Neural crest cell (in vitro differentiated cells): ENCODE measurements at places on chromosomes 11 and 22. TPM values are rescaled to one million over a fixed set of nuclear protein-coding genes. Genes with fewer than 3 reads are reported as not detected.

Gene HSPB2
- total RNA-seq = not detected in 2 replicates

DNA sequence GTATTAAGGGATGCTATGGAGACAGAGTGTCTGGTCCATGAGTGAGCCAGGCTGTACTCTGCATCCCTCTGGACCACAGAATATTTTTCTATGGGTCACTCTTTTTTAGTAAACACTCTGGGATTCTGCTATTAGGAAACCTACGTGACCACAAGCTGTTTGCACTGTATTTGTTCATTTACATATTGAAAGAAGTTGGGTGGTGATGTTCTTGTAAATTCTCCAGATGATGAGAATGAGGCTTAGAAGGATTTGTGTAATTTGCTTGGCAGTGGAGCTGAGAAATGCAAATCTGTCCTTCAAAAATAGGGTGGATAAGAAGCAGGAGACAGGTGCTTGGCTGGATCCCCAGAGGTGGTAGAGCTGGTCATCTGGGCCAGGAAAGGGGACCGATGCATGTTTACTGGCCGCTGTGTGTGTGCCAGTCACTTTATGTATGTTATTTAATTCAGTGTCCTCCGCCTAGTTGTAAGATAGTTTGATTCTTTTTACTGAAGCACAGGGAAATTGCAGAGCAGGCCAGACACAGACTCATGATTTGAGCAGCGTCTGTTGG is 63.7 kb upstream of the HEPHL1 start:
- H3K36me3 ChIP-seq = no peaks in the 10 kb centered on the region
- no peak for DNase-seq
- no peaks in the 10 kb centered on the region for H3K4me1 ChIP-seq
- H3K4me3 ChIP-seq = no peak overlapping the region
- H3K27me3 ChIP-seq = peaks cover 24% of the 10 kb centered on the region

GRCh38 chr11:65973439-65974110 is 12.0 kb downstream of the SART1 start:
- no peak for DNase-seq
- H3K27me3 ChIP-seq = no peaks in the 10 kb centered on the region
- peaks cover 17% of the 10 kb centered on the region for H3K36me3 ChIP-seq
- no peak overlapping the region for H3K27ac ChIP-seq
- H3K4me3 ChIP-seq = no peak overlapping the region

DNA sequence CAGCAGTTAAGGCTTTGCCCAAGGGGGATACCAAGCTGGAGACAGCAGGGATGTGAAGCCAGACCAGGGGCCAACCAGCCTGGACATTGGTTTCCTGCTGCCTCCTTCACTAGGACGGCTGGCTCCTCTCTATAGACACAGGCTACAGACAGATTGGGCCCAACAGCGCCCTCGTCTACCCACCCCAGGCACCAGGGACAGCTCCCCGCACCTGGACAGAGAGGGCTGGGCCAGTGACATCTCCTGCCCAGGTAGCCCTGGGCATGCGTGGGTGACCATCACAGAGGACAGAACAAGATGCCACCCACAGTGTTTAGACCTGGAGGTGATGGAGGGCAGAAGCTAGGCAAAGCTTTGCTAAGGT is 1.2 kb downstream of the DKK3 start:
- H3K27me3 ChIP-seq = peaks cover 39% of the 10 kb centered on the region
- H3K4me1 ChIP-seq = peaks cover 14% of the 10 kb centered on the region
- no peaks in the 10 kb centered on the region for H3K36me3 ChIP-seq
- H3K4me3 ChIP-seq = peak overlapping the region; percentile 85
- no peak overlapping the region for H3K27ac ChIP-seq
- DNase-seq = no peak

DNA sequence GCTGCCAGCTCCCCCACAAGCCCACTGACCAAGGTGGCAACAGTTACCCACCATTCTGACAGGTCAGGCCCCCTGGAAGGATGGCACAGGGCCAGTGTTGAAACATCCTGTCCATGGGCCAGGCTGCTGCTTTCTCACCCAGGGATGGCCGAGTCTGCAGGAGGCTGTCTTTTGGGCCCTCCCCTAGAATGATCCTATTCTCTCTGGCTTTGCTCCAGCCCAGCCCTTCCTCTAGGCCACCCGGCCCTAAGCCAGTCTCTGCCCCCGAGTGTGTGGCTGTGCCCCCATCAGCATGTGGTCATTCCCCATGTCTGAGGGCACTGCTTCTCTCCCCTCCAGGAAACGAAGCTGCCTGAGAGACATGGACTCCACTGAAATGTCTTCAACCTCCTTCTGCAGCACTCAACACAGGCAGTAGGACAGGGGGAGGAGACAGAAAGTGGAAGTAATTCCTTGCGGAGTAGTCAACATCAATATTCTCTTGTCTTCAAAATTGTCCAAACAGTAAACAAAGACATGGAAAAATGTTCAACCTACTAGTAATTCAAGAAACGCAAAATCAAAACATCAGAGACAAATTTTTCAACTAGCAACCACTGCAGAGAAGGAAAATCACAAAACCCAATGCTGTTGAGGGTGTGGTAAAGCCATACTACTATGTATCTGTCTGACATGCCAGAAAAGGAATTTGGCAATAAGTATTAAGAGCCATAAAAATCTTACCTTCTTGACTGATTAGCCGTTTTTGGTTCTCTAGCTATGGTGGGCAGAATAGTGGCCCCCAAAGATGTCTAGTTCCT is 5.1 kb upstream of the SCARF2 start:
- H3K4me1 ChIP-seq = peaks cover 21% of the 10 kb centered on the region
- no peak overlapping the region for H3K27ac ChIP-seq
- DNase-seq = no peak
- no peak overlapping the region for H3K4me3 ChIP-seq

DNA sequence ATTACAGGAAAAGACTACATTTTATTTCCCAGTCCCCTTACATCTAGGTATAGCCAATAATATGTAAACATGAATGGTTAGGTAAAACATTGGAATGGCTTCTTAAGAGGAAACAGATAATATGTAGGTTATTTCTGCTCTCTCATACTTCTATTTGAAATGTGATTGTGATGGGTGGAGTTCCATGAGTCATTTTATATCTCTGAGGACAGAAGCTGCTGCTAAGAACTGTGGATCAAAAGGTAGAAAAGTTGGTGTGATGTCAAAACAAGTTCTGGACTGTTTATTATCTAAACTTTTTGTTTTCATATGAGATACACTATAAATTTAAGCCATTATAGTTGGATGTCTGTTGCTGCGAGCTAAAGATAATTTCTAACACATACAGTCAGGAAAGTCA is 799.4 kb upstream of the TENM4 start:
- H3K4me3 ChIP-seq = no peak overlapping the region
- no peak overlapping the region for H3K27ac ChIP-seq
- no peaks in the 10 kb centered on the region for H3K36me3 ChIP-seq
- H3K27me3 ChIP-seq = no peaks in the 10 kb centered on the region
- no peaks in the 10 kb centered on the region for H3K4me1 ChIP-seq
- no peak for DNase-seq

DNA sequence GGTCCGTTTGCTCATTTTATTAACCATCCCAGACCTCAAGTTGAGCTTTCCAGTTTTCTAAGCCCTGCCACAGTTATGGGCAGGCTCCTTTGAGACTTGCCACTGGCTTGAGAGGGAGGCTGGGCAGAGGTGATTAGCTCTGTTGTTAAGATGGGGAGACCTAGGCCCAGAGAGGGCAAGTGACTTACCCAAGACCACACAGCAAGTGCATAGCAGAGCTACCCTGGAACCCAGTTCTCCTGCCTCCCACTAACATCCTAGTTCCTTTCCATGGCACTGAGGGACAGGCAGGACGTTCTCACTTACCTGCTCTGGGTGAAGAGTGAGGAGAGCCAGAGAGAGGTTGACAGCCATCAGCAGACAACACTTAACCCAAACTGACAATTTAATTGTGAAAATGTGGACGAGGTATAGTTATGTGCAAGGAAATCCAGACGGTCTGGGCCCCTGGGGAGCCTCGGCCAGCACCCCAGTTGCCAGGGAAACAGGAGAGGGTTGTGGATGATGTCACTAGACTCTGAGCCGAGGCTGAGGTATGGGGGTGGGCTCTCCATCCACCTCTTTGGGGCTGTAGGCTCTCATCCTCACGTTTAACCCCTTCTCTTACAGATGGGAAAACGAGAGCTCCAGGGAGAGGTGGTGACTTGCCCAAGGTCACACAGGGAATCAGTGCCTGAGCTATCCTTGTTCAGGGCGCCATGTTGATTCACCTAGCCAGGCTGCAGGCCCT is 12.3 kb upstream of the WNT11 start:
- no peaks in the 10 kb centered on the region for H3K36me3 ChIP-seq
- peaks cover 12% of the 10 kb centered on the region for H3K4me1 ChIP-seq

DNA sequence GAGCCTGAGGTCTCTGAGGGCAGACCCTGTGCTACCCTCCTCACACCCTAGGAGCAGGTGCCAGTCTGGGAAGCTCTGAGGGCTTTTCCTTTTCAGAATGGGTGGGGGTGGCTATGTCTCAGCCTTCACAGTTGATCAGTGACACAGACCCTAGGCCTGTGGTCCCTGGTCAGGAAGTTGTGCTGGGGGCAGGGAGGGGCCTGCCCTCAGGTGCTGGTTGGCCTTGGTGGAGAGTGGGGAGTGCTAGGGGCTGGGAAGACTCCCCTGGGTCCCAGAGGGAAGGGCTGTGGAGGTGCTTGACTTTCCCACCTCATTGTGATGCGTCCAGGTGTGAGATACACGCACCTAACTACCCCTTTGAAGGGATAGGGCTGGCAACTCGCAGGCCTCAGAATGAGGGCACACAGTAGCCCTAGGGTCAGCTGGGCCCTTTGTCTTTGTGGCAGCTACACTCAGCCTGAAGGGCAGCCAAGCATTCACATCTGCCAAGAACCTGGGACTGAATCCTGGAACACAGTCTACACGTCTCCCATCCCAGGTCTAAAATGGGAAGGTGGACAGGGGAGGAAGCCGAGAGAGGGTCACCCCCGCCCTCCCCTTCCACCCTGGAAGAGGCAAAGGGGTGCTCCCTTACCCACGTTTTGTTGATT is 31.2 kb upstream of the ATXN10 start:
- peaks cover 41% of the 10 kb centered on the region for H3K27me3 ChIP-seq
- no peaks in the 10 kb centered on the region for H3K4me1 ChIP-seq
- no peaks in the 10 kb centered on the region for H3K36me3 ChIP-seq
- no peak overlapping the region for H3K4me3 ChIP-seq

DNA sequence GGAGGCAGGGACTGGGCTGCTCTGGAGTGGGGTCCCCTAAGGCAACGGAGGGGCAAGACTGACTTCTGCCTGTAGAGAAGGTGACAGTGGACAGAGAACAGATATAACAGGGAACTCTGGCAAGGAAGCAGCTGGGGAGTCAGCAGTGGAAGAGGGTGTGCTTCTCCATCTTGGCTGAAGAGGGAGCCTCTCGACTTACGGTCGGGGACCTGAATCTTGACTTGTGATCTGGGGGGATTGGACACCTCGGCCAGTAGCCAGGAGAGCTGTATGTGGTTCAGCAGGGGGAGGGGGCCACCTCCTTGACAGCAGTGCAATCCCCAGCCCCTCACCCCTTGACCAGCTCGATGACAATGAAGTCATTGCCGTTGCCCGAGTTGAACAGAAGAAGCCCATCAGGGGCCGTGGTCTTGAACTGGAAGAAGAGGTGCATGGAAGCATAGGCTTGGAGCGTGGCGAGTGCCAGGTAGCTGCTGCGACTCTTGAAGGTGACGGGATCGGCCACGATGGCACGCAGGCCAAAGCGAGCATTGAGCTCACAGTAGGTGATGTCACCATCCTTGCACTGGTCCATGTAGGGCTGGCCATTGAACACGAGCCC is 60.0 kb downstream of the SLC22A12 start:
- H3K27me3 ChIP-seq = peaks cover 16% of the 10 kb centered on the region

DNA sequence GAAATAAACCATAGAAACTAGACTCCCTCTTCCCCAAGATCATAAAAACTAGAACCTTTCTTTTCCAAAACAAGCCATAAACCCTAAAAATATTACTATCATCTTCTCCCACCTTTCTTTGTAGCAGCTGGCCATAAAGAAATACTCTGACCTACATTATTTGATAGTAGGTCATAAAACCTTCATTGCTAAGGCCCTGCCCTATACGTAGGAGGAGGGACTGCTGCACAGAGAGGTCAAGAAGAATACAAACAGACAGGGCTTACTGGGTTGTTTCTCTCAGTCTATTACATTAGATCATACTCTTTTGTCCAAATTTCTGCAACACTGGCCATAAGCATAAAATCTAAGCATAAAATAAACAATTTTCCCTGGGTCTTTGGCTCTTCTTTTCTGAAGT is 101.5 kb downstream of the TYR start:
- H3K4me3 ChIP-seq = no peak overlapping the region
- DNase-seq = no peak
- no peak overlapping the region for H3K27ac ChIP-seq
- peaks cover 8% of the 10 kb centered on the region for H3K4me1 ChIP-seq
- no peaks in the 10 kb centered on the region for H3K36me3 ChIP-seq

GRCh38 chr11:66168289-66168688 is 98.2 kb downstream of the PACS1 start:
- no peaks in the 10 kb centered on the region for H3K4me1 ChIP-seq
- H3K27me3 ChIP-seq = no peaks in the 10 kb centered on the region
- H3K4me3 ChIP-seq = no peak overlapping the region
- peaks cover 2% of the 10 kb centered on the region for H3K36me3 ChIP-seq
- DNase-seq = no peak

GRCh38 chr11:23317816-23318215 is 457.5 kb upstream of the CCDC179 start:
- H3K27me3 ChIP-seq = no peaks in the 10 kb centered on the region
- H3K4me1 ChIP-seq = peaks cover 5% of the 10 kb centered on the region
- DNase-seq = no peak
- no peak overlapping the region for H3K4me3 ChIP-seq
- H3K27ac ChIP-seq = no peak overlapping the region
- H3K36me3 ChIP-seq = peaks cover 5% of the 10 kb centered on the region

DNA sequence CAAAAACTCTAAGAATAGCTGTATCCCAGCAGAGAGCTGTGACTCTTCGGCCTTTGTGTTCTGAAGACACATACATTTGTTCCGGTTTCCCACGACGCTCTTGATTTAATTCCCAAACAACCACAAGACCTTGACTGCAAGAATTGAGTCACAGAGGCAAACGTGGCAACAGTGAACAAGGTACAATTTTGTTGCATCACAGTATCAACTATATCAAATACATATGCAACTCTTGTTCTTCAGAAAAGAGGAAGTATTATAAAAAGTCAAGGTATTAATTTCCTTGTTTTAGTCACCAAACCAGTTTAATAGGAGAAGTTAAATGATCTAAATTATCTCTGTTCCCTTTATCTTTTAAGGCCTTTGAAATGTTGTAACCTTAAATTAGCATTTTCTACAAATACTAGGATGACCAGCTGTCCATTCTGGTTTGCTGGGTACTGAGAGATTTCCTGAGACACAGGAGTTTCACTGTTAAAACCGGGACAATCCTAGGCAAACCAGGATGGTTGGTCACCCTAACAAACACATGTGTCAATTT is 11.1 kb downstream of the HPS5 start:
- peaks cover 6% of the 10 kb centered on the region for H3K36me3 ChIP-seq
- H3K27ac ChIP-seq = no peak overlapping the region
- DNase-seq = no peak
